Osteoblast (primary cell): ENCODE measurements at places on chromosomes 1 and 21. TPM values are rescaled to one million over a fixed set of nuclear protein-coding genes. Genes with fewer than 3 reads are reported as not detected.
A peak's percentile ranks its signal among the peaks of the same experiment; 100 is the strongest.

DNA sequence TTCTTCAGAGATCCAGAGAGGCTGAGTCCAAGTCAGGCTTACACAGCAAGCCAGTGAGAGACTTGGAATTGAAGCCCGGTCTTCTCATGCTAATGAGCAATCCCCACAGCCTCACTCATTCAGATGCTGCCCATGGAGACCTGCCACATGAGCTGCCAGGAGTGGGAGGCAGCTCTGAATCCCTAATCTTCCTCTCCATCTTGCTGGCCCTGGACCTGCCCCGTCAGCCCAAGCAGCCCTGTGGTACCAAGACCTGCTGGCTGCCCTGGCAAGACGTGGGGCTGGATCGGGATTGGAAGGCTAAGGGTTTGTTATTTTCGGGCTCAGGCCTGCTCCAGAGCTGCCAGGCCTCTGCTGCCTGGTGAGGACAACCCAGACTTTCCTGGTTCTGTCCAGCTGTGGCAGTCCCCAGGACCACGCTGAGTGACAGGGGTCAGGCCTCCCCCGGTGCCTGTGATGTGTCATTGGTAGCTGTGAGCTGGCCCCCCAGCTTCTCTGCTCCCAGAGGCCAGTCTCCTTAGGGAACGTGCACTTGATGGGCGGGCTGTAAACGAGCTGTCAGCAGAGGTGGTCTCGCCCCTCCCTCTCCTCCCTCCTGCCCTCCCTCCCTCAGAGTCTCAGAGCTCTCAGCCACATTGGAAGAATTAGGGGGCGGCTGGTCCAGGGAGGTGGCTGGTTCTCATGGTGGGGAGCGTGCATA is 135.0 kb downstream of the FOXD2 start:
- DNase-seq, result peak; percentile 88

DNA sequence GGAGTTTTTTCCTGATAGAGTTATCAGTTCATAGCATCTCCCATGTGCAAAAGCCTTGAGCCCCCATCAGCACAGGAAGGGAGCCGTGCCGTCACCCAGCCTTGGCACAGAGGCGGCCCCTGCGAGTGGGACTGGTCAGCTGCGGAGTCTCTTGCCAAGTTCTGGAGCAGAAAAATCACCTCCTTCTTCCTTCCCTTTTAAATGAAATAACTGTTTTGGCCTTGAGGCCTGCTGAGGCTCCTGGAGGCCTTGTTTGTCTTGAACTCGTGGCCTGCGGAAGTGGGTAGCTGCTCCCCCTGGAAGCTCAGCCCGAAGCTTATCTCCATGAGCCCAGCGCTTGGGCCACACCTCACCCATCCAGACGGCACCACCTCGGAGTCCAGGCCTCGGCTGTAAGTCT is 145.7 kb upstream of the TMEM51 start:
- DNase-seq, result no peak

DNA sequence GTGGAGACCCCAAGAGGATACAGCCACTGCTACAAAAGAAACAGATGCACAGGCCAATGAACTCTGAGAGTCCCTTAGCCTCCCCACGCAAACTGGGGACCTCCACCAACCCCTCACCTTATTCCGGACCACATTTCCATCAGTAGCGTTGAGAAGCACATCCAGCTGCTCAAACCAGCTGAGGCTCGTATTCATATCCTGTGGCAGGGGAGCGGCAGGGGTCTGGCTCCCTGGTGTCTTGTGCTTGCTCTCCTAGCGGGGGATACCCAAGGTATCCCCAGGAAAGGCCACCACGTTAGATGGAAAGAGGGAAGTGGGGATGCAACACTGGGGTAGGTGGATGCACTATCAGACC is 481 bp downstream of the CCDC163 start:
- DNase-seq, result peak; percentile 92

GRCh38 chr1:157968508-157968907 is 24.9 kb upstream of the KIRREL1 start:
- no peak for DNase-seq

- DNase-seq, result peak; percentile 96
Measured at GRCh38 chr1:58784758-58785441, 1.1 kb upstream of the JUN start.

- DNase-seq, result peak; percentile 93
Measured at GRCh38 chr1:9069326-9070100, at the start of gene SLC2A5. SLC2A5 (minus strand) TSS chr1:9069635; CDS start chr1:9069536, 99 bp downstream.

Gene SPRR2B
- not detected in 2 replicates for total RNA-seq

Gene NBPF6
- total RNA-seq, result 0.36 TPM in 1 of 2 replicates, not detected in the other

Gene ATP5IF1
- total RNA-seq, result 51.8 and 53.3 TPM in 2 replicates

DNA sequence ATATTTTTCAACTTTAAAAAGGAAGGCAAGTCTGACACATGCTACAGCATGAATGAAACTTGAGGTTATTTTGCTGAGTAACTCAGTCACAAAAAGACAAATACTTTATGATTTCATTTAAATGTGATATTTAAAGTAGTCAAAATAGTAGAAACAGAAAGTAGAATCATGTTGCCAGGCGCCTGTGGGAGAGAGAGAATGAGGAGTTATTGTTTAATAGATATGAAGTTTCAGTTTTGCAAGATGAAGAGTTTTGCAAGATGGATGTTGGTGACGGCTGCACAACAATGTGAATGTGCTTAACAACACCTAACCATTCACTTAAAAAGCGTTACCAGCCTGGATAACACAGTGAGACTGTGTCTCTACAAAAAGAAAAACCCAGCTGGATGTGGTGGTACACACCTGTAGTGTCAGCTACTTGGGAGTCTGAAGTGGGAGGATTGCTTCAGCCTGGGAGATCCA is 20.7 kb upstream of the ATP1A1 start:
- no peak for DNase-seq

Gene ENO1
- total RNA-seq, result 1,079 and 1,591 TPM in 2 replicates

Gene L1TD1
- total RNA-seq, result 0.29 TPM in 1 of 2 replicates, not detected in the other

DNA sequence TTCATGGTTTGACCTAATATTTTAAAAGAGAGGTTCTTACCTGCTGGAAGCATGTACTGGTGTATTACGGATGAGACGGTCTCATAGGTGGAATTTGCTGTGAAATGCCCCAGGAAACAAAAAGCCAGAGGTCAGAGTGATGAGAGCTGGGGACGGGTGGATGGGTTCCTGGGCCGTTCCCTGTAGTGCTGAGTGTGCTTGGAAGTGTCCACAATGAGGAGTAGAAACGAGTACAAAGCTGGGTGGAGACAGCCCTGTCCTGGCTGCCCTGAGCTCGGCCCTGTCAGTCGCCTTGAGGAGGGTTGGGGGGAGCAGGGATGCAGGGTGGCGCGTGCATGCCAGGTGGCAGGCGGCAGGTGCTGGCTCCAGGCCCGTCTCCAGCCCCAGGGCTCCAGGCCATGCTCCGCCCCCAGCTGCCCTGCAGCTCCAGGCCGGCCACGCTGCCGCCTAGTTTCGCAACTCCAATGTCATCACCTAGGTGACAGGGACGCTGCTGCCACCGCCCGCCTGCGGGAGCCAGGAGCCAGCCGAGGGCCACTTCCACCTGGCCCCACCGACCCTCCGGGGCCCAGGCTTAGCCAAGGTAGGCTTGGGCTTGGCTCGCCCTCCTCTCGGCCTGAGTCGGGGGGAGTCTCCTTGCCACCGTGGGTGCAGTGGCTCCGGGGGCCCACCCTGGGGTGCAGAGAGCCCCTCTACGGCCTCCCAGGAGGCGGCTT is 16.4 kb downstream of the TP73 start:
- no peak for DNase-seq

GRCh38 chr1:184022668-184023067 is 14.9 kb downstream of the COLGALT2 start:
- DNase-seq, result no peak

- no peak for DNase-seq
Measured at GRCh38 chr1:108114033-108114599, 86.0 kb downstream of the SLC25A24 start.

DNA sequence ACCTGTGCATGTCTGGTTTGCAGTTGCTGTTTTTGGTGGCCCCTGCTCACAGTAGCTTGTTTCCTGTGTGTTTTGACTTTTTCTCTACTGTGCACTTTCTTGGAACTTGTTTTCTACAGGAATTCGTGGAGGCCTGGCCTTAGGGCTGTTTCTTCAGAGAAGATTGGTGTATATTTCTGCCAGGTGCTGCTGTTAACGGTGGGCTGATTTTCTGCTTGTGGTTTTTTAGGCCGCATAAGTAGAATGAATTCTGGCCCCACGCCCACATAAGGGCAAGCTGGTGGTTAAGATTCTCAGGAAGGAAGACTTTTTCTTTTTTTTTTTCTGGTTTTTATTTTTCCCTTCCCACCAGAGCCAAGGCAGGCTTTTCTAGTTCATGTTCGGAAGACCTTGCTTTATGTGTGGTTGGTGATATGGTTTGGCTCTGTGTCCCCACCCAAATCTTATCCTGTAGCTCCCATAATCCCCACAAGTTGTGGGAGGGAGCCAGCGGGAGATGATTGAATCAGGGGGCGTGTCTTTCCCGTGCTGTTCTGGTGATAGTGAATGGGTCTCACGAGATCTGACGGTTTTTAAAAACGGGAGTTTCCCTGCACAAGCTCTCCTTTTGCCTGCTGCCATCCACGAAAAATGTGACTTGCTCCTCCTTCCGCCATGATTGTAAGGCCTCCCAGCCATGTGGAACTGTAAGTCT is 71.5 kb upstream of the DISP3 start:
- no peak for DNase-seq

DNA sequence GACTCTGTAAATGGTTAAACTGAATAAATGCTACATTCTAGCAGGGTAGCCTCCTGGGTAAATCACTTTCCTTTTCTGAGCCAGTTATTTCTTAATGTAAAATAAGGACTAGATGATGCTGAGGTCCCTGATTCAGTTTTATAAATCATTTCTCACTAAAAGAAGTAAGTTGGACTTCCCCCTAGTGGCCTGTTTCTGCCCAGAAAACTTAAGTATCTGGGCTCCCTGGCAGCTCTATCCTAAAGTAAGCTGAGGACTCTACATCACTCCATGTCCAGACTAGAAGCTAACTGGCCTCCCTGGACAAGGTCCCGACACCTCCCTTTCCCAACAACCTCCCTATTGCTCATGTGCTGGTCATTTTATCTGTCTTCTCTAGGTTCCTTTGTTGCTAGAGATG is 3.0 kb downstream of the GPN2 start:
- peak; percentile 90 for DNase-seq

Gene LRRN2
- total RNA-seq, result under 0.01 TPM in 1 of 2 replicates, not detected in the other

DNA sequence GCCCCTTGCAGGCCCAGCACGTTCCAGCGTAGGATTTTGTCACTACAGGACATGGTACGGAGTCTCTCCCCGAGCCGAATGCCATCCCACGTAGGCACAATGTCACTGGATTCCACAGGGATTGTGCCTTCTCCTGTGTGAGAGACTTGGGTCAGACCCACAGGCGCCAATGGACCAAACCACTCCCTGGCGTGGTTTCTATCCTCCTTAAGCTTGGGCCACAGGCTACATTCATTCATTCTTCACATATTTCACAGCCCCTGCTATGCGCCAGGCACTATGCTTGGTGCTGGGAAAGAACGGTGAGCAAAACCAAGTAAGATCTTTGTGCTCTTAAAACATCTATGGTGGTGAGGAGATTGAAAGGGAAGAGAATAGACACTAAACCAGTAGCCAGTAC is 18.7 kb downstream of the CHRNB2 start:
- DNase-seq, result no peak

Gene KLF17
- 0.36 and 0.59 TPM in 2 replicates for total RNA-seq

DNA sequence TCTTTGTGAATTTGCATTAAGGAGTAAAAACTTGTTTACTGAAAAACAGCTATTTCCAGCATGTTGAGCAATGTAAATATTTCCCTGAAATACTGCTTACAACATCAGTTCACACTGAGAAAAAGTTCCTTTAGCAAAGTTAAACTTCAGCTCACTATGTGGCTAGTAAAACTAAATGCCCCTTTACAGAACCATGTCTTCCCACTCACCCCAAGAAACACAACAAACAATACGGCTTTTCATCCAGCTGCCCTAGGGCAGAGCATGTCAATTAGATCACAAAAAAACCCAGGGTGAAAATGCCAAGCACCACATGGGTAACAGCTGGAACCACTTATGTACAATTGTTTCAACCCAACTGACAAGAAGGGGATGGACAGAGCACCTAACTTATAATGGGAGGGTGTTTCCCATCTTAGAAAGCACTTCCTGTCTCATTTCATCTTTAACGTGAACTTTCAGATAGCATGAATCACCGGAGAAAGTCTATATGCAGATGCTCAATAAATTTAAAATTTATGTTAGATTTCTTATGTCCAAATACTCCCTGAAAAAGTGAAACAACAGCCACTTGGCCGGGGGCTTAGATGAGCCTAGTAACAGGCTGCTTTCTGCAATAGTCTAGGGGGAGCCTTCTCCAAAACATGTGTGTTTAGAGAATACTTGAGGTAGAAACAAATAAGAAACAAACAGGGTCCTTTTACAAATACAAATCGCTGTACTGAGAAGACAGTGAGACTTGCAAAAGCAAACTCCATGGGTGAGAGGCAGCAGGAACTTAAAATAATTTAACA is 6.6 kb downstream of the NID1 start:
- DNase-seq, result peak; percentile 1

Gene IFNGR2
- total RNA-seq, result 60.1 and 63.1 TPM in 2 replicates

GRCh38 chr1:229139331-229140118 is 131.4 kb upstream of the RAB4A start:
- DNase-seq, result no peak

- no peak for DNase-seq
Measured at GRCh38 chr21:42198929-42199867, 19.7 kb upstream of the ABCG1 start.

DNA sequence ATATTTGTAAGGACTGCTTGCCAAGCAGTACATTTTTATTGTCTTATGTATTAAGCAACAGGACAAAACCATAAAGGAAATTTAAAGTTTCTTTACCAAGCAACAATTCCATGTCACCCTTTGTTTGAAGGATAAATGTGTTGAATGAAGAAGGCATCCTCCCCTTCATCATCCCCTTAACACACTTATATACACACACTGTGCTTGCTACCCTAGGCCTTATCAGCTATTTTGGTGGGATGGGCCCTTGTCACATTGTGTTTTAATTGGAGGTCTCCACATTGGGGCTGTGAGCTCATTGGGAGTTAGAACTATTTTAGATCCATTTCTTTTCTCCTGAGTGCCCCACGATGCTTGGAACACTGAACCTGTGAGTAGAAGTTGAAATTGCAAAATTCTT is 1.9 kb downstream of the VANGL1 start:
- peak; percentile 51 for DNase-seq

Gene ANKRD45
- 0.72 TPM in 1 of 2 replicates, not detected in the other for total RNA-seq

Gene C8B
- not detected in 2 replicates for total RNA-seq

GRCh38 chr1:86105533-86105866 is 51.1 kb downstream of the COL24A1 start:
- no peak for DNase-seq

DNA sequence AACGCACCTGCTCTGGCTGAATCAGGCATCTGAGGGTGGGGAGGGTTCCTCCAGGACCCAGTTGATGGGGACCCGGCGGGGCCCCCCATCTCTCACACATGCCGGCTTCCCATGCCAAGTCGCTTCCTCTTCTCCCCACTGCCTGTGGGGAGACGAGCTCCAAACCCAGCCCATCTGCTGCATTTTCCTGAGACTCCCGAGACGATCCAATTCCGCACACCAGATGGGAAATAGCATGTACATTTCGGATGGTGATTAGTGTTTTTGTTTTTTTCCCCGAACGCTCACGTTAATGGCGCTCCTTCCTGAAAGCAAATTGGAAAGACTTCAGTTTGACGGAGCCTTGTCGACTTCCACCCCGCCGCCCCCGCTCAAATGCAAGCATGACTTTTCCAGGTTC is 13.2 kb upstream of the GRIK3 start:
- DNase-seq, result no peak

- DNase-seq, result peak; percentile 76
Measured at GRCh38 chr21:31873696-31874599, 1.1 kb downstream of the HUNK start.
